G401 (cell line): ENCODE measurements at places on chromosomes 5 and 9.
A peak's percentile ranks its signal among the peaks of the same experiment; 100 is the strongest.

- DNase-seq: no peak
These were observed 1495.2 kb downstream of the MAT2B start for GRCh38 chr5:165000479-165001190.

DNA sequence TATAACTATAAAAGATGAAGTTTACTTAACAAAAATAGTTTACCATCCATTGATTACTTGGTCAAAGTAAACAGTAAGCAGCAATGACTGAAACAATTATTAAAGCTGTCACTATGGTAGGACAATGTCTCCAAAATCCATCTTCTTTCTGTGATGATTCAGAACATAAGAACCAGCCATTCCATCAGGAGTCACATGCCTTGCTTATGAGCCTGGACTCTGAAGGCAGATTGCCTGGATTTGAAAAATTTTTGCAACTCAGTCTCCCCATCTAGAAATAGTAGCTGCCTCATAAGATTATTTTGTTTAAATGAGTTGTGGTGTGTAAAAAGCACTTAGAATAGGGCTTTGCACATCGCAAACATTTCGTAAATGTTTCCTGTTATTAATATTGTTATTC, 136.2 kb downstream of the LIFR start:
- DNase-seq: no peak

- DNase-seq: no peak
These were observed 11.9 kb downstream of the TNFAIP8 start for GRCh38 chr5:119367502-119368237.

DNA sequence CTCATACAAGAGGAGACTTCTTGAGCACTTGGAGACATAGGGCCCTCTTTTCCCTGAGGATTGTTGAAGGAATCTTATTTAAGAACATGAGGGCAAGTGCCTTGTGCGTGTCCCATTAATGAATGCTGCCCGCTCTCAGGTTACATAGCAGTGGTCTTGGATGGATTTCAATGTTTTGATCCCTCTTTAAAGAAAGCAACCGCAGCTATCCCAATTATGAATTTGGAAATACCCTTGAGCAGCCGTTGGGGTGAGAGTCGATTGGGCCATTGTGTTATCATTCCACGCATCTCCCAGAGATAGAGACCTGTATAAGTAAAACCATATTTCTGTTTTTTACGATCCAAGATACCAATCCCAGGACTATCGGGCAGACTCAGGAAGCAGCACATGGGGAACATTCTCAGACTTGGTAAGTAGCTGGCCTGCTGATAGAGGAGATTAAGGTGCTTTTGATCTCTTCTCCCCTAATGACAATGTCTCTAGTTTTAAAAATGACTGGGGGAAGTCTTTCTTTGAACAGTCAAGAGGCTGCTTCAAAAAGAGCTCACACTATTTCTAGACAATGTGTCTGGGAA, 145.3 kb downstream of the MACROH2A1 start:
- no peak for DNase-seq

DNA sequence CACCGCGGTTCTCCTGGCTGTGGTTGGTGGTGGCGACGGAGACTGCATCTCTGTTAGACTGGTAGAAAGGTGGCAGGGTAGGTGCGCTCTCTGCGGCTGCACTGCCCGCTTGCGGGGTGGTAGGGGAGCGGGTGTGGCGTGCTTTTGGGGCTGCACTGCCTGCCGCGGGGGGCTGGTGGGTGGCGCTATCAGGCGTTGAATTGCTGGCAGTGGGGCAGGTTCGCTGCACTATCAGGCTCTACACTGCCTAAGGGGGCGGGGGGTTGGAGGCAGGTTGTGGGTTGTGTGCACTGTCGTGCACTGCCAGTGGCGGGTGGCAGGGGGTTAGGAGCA, 21.0 kb upstream of the TRIM52 start:
- no peak for DNase-seq

- DNase-seq: no peak
These were observed 174.2 kb downstream of the OXCT1 start for GRCh38 chr5:41695920-41696582.

DNA sequence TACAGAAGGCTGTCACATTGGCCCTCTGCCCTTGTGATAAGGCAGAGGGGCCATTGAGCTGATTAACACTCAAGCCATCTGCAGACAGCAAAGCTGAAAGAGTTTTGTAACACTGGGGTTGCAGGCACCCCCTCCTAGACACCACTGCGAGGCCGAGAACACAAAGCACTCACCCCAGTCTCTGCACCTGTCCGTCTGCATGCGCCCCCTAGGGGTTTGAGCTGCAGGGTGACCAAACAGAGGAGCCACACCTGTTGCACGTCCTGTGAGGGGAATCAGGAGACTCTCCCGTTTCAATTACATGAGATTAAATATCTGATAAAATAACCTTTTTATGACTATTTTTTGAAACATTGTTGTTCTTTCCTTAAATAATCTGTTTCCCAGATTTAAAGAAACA, 1180.4 kb downstream of the CDH9 start:
- no peak for DNase-seq

DNA sequence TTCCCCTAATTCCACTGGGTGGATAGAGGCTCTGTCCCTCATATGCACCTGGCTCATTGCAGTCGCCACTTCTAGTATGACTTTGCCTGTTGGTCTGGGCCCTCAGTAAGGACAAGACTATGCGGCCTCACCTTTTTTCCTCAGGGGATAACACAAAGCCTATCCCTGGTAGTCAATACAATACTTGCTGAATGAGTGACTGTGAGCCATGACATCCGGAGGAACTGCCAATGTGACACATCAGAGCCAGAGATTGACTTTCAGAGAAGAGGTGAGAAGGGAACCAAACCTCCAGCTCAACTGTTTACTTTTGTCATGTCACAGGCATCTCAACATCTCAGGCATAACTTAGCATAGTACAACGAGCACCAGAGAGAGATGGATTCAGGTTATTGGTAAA, 371.3 kb downstream of the DMRT2 start:
- DNase-seq: no peak

DNA sequence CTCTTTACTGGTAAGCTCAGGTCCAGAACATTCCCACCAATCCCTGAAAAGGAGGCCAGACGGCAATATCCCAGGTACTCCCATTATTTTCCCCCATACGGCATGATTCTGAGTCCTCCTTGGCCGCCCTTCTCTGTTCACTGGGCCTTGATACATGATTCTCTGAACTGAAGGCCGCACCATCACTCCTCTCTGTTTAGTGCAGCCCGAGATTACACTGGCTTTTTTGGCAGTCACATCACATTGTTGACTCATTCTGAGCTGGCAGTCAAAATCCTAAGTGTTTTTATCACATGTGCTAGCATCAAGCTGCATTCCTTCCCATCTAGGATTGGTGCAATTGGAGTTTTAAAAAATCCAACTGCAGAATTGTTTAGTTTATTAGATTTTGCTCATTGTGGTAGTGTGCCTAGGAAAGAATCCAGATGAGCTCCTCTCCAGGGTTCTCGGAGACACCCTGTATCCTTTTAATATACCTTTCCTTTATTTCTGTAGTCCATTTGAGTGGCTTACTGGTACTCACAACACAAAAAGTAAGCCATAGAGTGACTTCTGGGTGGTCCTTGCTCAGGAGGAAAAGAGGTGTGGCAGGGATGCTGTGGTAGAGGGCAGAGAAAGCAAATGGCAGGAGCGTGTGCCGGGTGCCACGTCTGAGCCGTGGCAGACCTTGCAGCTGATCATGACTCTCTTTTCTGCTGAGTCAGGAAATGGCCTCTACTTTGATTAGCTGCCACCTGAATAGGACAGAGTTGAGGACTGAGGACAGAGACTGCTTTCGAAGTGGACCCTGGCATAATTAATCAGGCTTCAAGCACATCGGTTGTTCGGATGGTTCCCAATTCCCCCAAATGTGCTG, 121.1 kb upstream of the IL12B start:
- DNase-seq: no peak

DNA sequence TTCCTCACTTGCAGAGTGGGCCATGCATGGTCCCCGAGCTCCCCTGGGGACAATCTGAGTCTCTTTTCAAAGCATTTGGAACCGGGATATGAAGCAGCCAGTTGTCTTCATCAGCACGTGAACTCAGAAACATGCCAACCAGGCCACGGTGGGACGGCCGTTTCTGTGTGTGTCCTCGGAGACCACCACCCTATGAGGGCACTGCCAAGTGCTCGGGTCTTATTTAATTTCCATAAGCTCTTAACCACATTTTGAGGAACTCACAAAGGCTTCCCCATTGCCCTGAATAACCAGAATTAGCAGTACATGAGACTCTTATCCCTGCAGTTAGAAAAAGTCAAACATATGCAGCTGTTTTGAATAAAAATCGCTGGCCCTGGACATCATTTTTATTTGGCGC, 60.1 kb downstream of the OTULIN start:
- no peak for DNase-seq

DNA sequence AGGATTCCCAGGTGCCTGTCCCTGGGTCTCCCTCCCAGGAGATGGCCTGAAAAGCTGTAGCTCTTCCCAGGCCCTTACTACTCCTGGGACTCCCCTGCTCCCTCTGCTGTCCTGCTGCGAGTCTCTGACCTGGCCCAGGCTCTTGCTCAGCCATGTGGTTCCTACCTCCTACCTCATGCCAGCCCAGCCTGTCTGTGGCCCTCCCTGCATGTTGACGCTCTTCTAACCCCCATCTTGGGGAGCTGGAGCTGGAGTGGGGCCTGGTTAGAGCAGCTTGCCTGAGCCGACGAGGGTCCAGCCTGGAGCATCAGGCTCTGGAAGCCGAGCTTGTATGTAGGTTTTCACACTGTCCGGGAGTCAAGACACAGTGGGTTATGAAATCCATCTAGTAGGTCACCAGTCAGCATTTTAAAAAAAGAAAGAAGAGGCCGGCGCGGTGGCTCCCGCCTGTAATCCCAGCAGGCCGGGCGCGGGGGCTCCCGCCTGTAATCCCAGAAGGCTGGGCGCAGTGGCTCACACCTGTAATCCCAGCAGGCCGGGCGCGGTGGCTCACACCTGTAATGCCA, 244.4 kb downstream of the FANCC start:
- no peak for DNase-seq

DNA sequence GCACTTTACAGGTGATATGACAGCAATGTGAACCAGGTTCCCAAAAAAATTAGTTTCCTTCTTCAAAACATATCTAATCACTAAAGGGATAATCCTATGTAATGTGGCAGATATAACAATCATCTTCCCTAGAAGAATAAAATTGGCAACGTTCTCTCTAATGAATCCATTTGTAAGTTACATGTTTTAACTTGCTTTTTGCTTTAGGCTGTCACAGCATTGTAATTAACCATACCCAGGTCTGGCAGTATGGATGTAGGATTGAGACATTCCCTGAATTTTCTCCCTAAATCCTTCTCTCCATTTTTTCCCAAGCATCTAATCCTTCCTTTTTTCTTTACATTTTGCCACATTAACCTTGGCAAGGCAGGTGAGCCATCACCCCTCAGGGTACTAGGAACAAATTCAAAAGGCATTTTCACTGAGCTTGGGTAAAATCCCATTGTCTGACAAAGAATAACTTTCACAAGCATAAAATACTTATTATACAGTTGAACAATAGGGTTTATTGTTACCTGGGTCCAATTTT, 548.3 kb downstream of the SEMA5A start:
- DNase-seq: no peak

GRCh38 chr9:97900738-97901565, 21.3 kb downstream of the TRMO start:
- peak; percentile 81 for DNase-seq

GRCh38 chr5:59786334-59786805, 107.2 kb downstream of the PDE4D start:
- DNase-seq: no peak

GRCh38 chr5:31361234-31361633, 167.7 kb downstream of the CDH6 start:
- no peak for DNase-seq

GRCh38 chr5:1930501-1930879, 47.8 kb upstream of the IRX4 start:
- peak; percentile 7 for DNase-seq

DNA sequence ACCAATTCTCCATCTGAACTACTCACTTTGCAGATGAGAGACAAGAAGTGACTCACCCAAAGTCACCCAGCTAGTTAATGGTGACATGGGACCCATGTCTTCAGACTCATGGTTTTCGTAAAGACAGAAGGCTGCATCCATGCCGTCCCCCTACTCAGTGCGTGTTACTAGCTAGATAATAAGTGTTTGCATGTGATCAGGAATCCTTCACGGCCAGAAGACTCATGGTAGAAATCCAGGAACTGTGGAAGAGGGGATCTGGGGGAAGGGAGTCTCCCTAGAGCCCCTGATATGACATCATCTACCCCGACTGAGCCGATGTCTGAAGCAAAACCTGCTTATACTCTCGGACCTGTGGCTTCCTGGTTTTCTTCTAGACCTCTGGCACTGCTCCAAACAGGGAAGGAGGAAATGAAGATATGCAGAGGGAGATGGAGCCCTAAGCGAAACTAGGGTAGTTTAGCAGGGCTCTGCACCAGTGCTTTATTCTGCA, 3.3 kb downstream of the RNF183 start:
- no peak for DNase-seq

DNA sequence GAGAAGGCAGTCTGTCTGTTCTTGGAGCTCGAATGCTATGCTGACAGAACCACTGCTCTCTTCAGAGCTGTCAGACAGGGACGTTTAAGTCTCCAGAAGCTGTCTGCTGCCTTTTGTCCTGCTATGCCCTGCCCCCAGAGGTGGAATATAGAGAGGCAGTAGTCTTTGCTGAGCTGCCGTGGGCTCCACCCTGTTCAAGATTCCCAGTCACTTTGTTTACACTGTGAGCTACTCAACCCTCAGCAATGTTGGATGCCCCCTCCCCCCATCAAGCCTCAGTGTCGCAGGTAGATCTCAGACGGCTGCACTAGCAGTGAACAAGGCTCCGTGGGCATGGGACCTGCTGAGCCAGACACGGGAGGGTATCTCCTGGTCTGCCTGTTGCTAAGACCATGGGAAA, 344.2 kb downstream of the TMEM161B start:
- DNase-seq: no peak

DNA sequence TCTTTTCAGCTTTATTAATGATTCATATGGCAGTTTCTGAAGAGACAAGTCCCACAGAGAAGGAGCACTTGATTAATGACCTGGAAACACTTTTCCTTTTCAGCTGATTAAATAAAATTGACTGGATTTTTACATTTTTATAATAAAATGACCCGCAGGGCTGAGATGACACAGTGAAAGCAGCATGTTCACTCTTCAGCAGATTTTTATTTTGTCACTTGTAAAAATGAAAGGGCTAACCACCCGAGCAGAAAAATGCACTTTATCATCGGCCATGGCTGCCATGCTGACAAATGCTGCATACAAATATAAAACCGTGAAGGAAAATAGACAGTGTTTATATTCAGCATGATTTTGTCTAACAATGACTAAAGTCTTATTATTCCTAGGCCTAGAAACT, 321.6 kb upstream of the ITGA1 start:
- DNase-seq: peak; percentile 2

DNA sequence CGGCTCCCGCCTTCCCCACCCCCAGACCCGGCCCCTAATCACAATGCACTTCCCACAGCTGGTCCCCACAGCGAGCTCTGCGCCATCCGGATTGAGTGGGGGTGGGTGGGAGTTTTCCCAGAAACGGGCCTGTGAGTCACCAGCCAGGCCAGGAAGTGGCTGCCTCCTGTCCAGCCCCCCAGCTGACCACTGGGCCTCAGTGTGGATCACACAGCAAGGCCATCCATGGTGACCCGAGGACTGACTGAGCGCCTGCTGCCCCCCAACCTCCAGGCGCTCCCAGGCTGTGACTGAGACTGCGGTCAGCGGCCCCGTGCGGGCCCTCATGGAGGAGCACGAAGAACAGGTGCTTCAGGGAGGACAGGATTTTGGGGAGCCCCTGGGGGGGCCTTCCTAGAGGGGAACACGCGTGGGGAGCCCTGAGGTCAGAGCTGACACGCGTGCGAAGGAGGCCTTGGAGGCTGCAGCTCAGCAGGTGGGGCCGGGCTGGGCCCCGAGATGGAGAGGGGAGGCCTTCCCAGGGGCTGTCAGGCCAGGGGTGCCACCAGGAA, 48.3 kb upstream of the EGFL7 start:
- no peak for DNase-seq

GRCh38 chr5:55370291-55370925, 62.6 kb downstream of the MTREX start:
- no peak for DNase-seq
